ENCODE measurements at places on chromosomes 1 and 21.

GRCh38 chr1:151512326-151512725, 1.1 kb downstream of the CGN start:
- DNase-seq = no peak

- no peak for DNase-seq
These were observed 8.5 kb downstream of the VPS45 start for GRCh38 chr1:150076066-150076465.

DNA sequence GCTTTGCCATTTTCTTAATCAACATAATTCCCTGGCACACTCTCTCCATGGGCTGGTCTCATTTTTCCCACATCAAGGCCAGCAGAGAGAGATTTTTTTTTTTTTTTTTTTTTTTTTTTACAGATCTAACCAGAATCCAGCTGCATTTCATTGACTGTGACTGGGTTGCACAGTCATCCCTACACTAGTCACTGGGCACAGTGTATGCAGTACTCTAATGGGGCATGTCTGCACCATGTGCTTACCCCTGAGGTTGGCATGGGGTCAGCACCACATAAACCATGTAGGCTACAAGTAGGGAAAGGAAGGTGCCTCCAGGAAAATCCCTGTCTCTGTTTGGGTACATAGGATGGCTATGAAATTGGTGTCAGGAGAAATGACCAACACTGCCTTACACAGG, 64.1 kb upstream of the LRP8 start:
- no peak for DNase-seq

- DNase-seq = no peak
These were observed 986 bp upstream of the RNF186 start for GRCh38 chr1:19815801-19816736.

- DNase-seq = no peak
These were observed 9.0 kb upstream of the SLC2A7 start for GRCh38 chr1:9035226-9035625.

DNA sequence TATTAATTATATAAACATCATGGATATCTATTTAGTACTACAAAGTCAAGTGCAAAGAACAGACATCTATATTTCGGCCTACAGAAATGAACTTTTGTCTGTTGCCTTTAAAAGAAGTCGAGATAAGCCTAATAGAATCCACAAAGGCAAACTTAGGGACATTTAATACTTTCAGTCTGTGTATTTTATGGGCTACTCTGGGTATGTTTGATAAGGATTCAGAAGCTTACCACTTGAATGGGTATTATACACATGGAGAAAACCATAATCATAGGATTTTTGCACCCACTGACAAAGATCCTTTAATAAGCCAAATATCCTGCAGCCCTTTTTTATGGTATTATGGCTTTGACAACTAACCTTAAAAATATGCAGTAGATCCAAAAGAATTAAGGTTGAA, 224.8 kb downstream of the LMO4 start:
- no peak for DNase-seq

GRCh38 chr1:112396653-112397471, 848 bp downstream of the CTTNBP2NL start:
- DNase-seq = no peak

DNA sequence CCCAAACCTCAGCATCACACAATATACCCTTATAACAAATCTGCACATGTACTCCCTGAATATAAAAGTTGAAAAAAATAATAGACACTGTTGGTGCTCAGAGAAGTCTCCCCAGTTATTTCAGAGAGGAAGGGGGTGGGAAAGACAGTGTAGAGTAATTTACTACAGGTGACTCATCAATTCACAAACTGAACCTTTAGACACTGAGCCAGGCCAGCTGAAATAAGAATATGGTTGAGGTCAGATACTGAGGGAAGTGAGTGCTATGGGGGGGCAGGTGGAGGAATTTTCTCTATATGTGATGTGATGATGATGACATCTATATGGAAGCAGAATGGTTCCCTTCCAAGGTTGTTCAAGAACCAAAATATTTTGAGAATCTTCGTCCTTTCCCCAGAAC, 50.1 kb downstream of the MRPL39 start:
- no peak for DNase-seq

DNA sequence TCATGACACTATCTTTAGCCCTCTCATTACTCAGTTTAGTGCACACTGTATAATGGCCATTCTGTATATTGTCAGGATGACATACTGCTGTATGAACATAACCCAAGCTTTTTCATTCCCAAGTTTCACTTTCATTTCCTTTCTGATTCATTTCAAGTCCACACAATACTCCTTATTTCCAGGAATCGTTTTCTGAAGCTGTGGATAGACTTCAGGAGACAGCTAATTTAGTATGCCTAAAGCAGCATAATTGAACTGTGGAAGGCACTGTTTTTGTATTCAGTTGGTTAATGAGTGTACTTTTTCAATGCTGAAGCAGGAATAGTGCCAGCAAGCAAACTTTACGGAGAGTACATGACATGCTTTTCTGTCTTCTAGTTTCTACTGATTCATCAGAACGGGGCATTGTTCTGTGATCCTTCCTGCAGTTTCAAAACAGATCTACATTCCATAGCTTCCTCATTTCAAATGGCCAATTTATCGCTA, 578.5 kb upstream of the ZP4 start:
- DNase-seq = no peak

DNA sequence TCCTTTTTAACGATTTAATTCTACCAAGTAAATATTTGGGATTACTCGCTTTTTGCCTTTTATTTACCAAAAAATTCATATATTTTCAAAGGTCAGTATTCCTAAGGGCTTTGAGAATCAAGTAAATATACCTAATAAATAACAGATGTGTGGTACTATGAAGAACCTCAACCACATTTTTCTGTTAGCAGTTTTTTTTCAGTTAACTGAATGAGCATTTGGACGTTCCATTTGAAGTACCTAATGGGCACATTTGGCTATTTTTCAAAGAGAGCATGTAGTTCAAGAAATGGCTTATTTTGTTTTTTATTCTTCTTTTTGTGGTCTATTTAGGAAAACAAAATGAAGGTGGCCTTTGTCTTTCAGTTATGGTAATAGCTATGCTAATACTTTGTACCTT, 253.0 kb downstream of the GPR52 start:
- DNase-seq = no peak

- no peak for DNase-seq
These were observed 147.5 kb downstream of the TSEN15 start for GRCh38 chr1:184199036-184199435.

DNA sequence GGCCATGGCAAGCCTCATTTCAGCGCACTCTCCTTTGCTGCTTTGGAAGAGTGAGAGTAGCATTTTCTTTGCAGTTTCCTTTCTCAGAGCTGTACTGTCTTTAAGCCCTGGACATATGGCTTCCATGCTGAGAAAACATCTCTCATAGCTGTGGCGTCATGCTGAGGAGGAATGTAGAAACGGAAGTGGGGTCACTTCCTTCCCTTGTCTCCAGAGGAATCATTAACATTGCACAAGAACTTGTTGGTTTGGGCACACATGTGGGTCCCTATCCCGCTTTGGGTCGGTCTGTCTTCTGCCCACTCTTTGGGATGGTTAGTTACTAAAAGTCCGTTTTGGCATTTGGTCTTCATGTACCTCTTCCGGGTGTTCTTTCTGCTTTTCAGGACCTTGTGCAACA, 5.6 kb downstream of the MFN2 start:
- no peak for DNase-seq

DNA sequence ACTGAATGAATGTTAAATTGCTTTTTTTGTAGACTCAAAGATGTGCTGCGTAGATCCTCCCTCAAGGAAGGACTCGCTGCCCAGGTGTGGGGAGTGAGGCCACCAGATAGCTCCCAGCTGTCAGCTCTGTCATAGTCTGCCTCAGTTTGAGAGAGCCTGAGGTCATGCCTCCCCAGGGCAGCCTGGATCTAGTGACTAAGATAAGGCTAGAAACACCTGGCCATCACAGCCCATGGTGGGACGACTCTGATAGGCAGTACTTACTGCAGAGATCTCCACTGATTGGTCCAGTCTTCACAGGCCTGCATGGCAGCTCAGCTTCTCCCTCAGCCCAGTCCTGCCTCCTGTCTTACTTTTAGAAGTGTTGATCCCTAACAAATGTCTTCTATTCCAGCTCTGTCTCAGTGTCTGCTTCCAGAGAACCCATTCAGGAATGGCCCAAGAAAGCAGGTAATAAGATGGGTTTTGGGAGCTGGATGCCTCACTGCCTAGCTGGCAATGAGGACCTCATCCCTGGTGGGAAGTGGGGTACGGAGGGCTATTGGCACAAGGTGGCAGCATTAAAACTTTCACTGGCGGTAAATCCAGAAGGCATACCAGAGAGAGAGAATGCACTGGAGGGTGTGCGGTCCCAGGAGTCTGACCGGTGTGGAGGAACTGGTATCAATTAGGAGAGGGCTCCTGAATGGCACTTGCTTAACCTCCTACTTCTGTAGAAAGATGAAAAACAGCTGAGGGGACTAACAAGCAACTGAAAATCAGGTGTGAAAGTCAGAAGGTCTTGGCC, 55.3 kb upstream of the GPR37L1 start:
- DNase-seq = no peak

GRCh38 chr1:177116941-177117340, 47.6 kb downstream of the ASTN1 start:
- DNase-seq = no peak

GRCh38 chr1:226512076-226512728, 36.4 kb upstream of the STUM start:
- no peak for DNase-seq

DNA sequence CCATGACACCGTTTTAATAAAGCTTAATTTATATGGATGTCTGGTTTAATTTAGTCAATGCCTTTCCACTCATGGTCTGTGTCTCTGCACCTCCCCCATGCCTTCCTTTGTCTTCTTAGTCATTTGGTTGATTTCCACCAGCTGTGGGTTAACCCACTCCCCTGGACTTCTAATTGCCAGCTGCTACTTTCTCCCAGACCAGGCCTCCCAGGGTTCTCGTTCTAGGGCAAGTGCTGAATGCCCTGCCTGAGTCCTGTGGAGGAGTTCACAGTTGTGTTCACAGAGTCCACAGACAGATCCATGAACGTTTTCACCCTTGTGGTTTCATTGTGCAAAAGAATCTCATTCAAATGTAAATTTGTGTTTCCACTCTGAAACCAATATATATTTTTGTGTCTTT, 243.4 kb downstream of the NUF2 start:
- DNase-seq = no peak

Measured in activated gamma-delta T cell (primary cell).